Purkinje cell (primary cell): ENCODE measurements at places on chromosomes 13 and 19. TPM values are rescaled to one million over a fixed set of nuclear protein-coding genes. Genes with fewer than 3 reads are reported as not detected.

The KLK15 gene
- polyA plus RNA-seq: not detected in 2 replicates

The ANGPTL8 gene
- not detected in 2 replicates for polyA plus RNA-seq

The PALM gene
- polyA plus RNA-seq: 0.28 and 0.99 TPM in 2 replicates

The MBD3L3 gene
- polyA plus RNA-seq: not detected in 2 replicates

The SIAH3 gene
- polyA plus RNA-seq: 18.3 and 27.0 TPM in 2 replicates

The CERS1 gene
- 11.0 and 19.4 TPM in 2 replicates for polyA plus RNA-seq

The DOCK6 gene
- 0.66 TPM in 1 of 2 replicates, not detected in the other for polyA plus RNA-seq

The PDE4C gene
- 0.36 TPM in 1 of 2 replicates, not detected in the other for polyA plus RNA-seq

The CYP2F1 gene
- polyA plus RNA-seq: not detected in 2 replicates

The LGALS14 gene
- polyA plus RNA-seq: not detected in 2 replicates

The SHC2 gene
- polyA plus RNA-seq: 1.2 TPM in 1 of 2 replicates, not detected in the other

The TMEM238 gene
- polyA plus RNA-seq: not detected in 2 replicates

The ATCAY gene
- polyA plus RNA-seq: 2.4 and 4.7 TPM in 2 replicates

The CEBPA gene
- not detected in 2 replicates for polyA plus RNA-seq

The CEACAM3 gene
- polyA plus RNA-seq: not detected in 2 replicates

The SNRPD2 gene
- polyA plus RNA-seq: 825 and 870 TPM in 2 replicates

The ZNF223 gene
- polyA plus RNA-seq: 9.5 and 11.2 TPM in 2 replicates

The RNF113B gene
- 0.69 TPM in 1 of 2 replicates, not detected in the other for polyA plus RNA-seq

The KBTBD6 gene
- polyA plus RNA-seq: 19.9 and 20.2 TPM in 2 replicates

The GRIK5 gene
- 0.29 and 0.40 TPM in 2 replicates for polyA plus RNA-seq

The SLITRK6 gene
- polyA plus RNA-seq: 0.82 TPM in 1 of 2 replicates, not detected in the other

The SSC5D gene
- polyA plus RNA-seq: 0.05 TPM in 1 of 2 replicates, not detected in the other

The POSTN gene
- 3.1 TPM in 1 of 2 replicates, not detected in the other for polyA plus RNA-seq

The NOVA2 gene
- polyA plus RNA-seq: 2.3 and 2.6 TPM in 2 replicates

The PROZ gene
- not detected in 2 replicates for polyA plus RNA-seq

The METTL21C gene
- polyA plus RNA-seq: 21.0 and 24.3 TPM in 2 replicates

The NKPD1 gene
- polyA plus RNA-seq: not detected in 2 replicates

The MZF1 gene
- 1.3 and 2.5 TPM in 2 replicates for polyA plus RNA-seq

The ZNF534 gene
- polyA plus RNA-seq: 0.73 and 0.85 TPM in 2 replicates

The ZNF547 gene
- polyA plus RNA-seq: 7.0 and 8.8 TPM in 2 replicates

The USHBP1 gene
- not detected in 2 replicates for polyA plus RNA-seq

The CCNA1 gene
- 5.6 and 13.0 TPM in 2 replicates for polyA plus RNA-seq

The ADM5 gene
- polyA plus RNA-seq: 0.71 and 1.7 TPM in 2 replicates

The MAP4K1 gene
- polyA plus RNA-seq: not detected in 2 replicates

The LINGO3 gene
- 0.59 and 1.0 TPM in 2 replicates for polyA plus RNA-seq

The PLA2G4C gene
- polyA plus RNA-seq: 23.4 and 27.6 TPM in 2 replicates

The SOX21 gene
- polyA plus RNA-seq: 0.51 and 0.63 TPM in 2 replicates

The DNAJC15 gene
- polyA plus RNA-seq: 70.6 and 73.6 TPM in 2 replicates

The PLK5 gene
- 0.23 TPM in 1 of 2 replicates, not detected in the other for polyA plus RNA-seq
